ENCODE measurements at places on chromosomes 7 and 10. TPM values are rescaled to one million over a fixed set of nuclear protein-coding genes. Genes with fewer than 3 reads are reported as not detected.

DNA sequence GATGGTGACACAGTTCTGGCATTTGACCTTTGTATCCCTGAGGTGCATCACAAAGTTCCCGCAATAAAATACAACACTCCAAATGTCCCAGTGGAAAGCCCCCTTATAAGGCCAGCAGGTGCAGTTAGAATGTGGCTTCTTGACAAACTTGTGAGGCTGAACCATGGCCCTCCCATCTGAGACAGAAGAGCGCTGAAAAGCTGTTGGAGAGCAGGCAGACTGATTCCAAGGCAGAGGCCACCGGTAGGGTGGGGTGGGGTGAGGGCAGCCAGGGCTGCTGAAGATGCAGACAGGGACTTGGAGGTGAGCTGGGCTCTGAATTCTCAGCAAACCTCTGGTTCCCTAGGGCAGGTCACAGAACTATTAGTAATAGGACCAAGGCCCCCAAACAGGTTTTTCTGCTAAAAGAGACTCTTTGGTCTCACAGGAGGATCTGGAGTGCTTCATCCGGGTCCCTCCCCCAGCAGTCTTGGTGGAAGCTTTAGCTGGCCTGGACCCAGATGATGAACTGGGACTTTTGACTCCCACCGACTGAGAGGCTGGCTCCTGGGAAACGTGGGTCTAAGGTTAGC, 15.6 kb upstream of the CHST3 start:
- DNase-seq = no peak
- H3K27ac ChIP-seq = no peak overlapping the region
- no peaks in the 10 kb centered on the region for H3K27me3 ChIP-seq
- H3K4me1 ChIP-seq = peaks cover 16% of the 10 kb centered on the region
- no peaks in the 10 kb centered on the region for H3K36me3 ChIP-seq
- H3K4me3 ChIP-seq = no peak overlapping the region

DNA sequence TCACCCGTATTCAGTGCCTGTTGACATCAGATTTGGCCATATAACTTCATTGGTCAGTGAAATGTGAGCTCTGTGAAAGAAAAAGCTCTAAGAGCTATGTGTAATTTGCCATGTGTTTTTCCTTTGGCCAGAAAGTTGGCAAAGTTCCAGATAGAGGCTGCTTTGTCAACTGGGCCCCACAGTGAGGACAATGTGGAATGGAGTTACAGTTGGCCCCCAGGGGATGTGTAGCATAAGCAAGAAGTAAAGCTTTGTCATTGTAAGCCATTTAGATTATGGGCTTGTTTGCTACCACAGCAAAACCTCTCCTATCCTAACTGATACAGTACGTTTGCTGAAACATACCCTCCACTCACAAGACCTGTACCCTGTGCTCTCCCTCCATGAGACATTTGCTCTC, 119.1 kb upstream of the HABP2 start:
- no peak overlapping the region for H3K27ac ChIP-seq
- H3K4me3 ChIP-seq = no peak overlapping the region
- H3K36me3 ChIP-seq = no peaks in the 10 kb centered on the region
- DNase-seq = no peak

Gene VAX1
- not detected for total RNA-seq

Gene ZNF853
- total RNA-seq = 13.5 TPM

GRCh38 chr10:59012839-59013238, 163.6 kb upstream of the PHYHIPL start:
- H3K27ac ChIP-seq = no peak overlapping the region
- no peaks in the 10 kb centered on the region for H3K27me3 ChIP-seq
- H3K4me1 ChIP-seq = no peaks in the 10 kb centered on the region
- DNase-seq = no peak

GRCh38 chr7:55105952-55106351, 87.1 kb downstream of the EGFR start:
- H3K4me1 ChIP-seq = peaks cover 51% of the 10 kb centered on the region
- H3K27ac ChIP-seq = peak overlapping the region; percentile 54
- H3K4me3 ChIP-seq = no peak overlapping the region
- DNase-seq = no peak
- peaks cover 48% of the 10 kb centered on the region for H3K36me3 ChIP-seq
- H3K27me3 ChIP-seq = no peaks in the 10 kb centered on the region

GRCh38 chr10:124544711-124545110, 83.1 kb downstream of the LHPP start:
- no peak for DNase-seq
- H3K27me3 ChIP-seq = no peaks in the 10 kb centered on the region
- H3K4me3 ChIP-seq = no peak overlapping the region

Gene CACNB2
- not detected for total RNA-seq

- no peak overlapping the region for H3K4me3 ChIP-seq
- H3K4me1 ChIP-seq = no peaks in the 10 kb centered on the region
- H3K36me3 ChIP-seq = no peaks in the 10 kb centered on the region
- H3K27me3 ChIP-seq = no peaks in the 10 kb centered on the region
Measured at GRCh38 chr10:43952760-43953159, 304.1 kb upstream of the ZNF32 start.

DNA sequence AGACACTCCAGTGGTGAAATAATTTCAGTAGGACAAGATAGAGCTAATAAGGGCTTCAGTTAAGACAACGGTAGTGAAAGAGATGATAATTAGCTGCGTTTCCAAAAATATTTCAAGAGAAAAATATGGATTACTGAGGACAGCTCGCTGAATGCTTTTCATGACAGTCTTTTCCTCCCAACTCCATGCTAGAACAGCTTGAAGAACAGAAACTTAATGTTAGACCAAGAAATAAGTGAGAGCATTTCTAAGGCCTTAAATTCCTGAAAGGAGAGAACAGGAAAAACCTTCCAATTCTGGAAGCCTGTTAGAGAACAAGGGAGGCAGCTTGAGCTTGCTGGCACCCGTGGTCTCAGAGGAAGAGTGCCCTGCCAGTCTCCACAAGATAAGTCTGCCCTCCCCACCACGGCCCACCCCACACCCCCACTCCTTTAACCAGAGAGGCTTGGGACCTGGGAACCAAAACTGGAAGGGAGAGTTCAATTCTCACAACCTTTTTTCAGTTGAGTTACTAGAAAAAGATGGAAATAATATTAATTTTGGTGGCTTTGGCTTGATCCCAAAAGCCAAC, 1148.0 kb upstream of the CELF2 start:
- H3K4me1 ChIP-seq = no peaks in the 10 kb centered on the region
- no peaks in the 10 kb centered on the region for H3K27me3 ChIP-seq
- H3K36me3 ChIP-seq = no peaks in the 10 kb centered on the region
- H3K4me3 ChIP-seq = no peak overlapping the region
